Astrocyte (in vitro differentiated cells and primary cell): ENCODE measurements at places on chromosomes 16 and 17. TPM values are rescaled to one million over a fixed set of nuclear protein-coding genes. Genes with fewer than 3 reads are reported as not detected.

DNA sequence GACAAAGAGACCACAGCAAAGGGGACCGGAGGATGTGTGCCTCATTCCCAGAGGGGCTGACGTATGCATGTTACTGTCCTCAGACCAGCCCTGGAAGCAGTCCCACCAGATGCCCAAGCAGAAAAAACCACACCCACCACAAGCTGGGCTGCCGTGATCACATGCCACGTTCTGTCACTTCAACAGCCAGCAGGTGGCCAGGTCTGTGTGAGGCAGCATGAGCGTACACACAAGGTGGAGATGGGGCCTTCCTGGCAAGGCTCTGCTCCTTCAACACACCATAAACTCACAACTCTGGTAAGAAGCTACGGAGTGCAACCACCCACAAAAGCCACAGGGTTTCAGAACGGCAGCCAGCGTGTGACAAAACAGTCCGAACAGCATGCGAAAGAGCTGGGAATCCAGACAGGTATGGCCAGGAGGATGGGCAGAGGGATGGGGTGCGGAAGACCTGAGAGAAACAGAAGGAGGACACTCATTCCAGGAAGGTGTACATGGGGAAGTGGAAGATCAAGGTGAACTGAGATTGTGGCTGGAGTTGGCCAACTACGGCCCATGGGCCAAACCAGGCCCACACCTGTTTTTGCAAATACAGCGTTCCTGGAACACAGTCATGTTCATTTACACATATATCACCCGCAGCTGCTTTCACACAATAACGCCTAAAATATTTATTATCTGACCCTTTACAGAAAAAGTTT lies 27.9 kb downstream of the MBTPS1 start:
- DNase-seq = no peak

Gene AATF
- 47.1 and 49.1 TPM in 2 replicates for total RNA-seq

DNA sequence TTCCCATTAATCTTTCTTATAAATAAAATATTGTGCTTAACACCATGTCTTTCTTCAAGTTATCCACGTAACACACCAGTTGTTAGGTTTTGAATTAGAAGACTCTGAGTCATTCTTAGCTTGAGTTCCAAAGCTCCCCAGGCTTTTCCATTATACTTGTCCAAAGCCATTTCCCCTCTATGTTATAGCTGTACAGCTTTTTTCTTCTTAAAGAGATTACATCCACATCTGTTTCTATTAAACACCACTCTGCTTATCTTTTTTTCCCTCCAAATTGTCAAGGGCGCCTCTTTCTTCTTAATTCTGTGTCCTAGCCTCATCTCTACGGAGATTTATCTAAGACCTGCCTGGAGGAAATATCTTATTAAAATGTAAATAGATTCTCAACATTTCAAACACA lies 139.4 kb upstream of the CPHXL start:
- DNase-seq = no peak

GRCh38 chr16:79272141-79272577 lies 328.4 kb downstream of the MAF start:
- DNase-seq = no peak

Gene MED9
- 7.7 and 9.4 TPM in 2 replicates for total RNA-seq

Gene OR1E1
- not detected in 2 replicates for total RNA-seq

DNA sequence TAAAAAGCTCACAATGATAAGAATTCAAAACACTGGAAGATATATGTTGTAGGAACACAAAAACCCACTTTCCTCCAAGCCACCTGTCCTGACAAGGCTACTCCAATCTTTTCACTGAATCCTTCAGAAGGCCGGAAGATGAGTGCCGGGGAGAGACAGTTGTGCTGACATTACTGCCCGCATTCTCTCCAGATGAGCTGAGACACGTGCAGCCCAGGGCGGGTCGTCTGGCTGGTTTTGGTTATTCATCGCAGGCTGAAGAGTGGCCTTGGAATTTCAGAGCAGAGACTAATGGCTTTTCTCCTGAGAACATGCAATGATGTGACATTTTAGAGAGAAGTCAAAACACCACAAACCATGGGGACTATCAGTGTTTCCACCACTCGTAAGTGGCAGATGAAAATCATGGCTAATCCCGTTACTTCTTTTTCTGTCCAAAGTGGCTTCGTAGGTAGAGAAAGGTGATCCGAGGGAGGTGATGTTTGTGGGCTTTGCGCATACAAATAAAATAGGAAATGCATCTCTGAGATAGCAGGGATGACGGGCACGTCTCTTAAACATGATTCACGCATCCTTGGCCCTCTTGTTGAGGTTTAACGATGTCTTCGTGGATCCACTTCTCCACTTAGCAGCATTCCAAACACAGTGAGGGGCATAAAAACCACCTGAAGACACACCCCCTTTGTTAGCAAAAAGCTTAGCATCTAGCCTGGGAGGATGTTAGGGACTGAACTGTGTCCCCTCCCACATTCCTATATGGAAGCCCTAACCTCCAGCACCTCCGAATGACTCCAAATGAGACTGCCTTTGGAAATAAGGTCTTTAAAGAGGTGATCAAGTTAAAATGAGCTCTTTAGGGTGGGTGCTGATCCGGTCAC lies 134.0 kb downstream of the IRX3 start:
- DNase-seq = no peak
